Upper lobe of right lung (tissue), 1 donor: ENCODE measurements at places on chromosomes 2 and 18.

DNA sequence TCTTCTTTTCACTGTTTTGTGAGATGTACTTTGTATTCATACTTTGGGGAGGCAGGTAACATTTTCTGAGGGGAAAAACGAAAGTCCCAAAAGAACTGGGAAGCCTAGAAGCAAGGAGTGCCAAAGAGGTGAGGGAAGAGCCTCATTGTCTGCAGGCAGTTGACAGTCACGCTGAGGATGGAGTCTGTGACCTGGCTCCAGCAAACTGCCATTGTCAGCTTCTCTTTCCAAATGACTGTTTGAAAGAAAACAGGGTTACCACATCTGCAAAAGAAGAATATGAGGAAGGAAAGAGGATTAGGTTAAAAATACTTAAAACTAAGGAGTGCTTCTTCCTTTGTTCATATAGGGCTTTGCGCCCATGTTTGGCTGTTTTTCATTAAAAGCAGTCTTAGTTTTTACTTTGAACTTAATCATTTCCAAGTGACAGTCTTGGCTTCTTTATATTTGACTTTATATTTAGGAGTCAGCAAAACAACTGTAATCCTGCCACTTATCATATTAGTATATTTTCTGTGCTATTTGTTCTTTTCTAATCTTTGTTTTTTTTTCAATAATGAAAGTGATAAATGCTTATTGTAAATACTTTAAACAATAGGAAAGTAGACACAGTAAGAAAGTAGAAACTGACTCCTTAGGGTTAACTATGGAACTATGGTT, 35.0 kb downstream of the CERS6 start:
- DNase-seq: no peak
- no peak overlapping the region for H3K27ac ChIP-seq
- no peaks in the 10 kb centered on the region for H3K27me3 ChIP-seq
- peaks cover 12% of the 10 kb centered on the region for H3K4me1 ChIP-seq
- no peak overlapping the region for H3K4me3 ChIP-seq
- H3K36me3 ChIP-seq: no peaks in the 10 kb centered on the region

- no peak overlapping the region for H3K4me3 ChIP-seq
- no peak overlapping the region for H3K27ac ChIP-seq
- no peaks in the 10 kb centered on the region for H3K4me1 ChIP-seq
- DNase-seq: no peak
- no peaks in the 10 kb centered on the region for H3K27me3 ChIP-seq
Observed at GRCh38 chr18:58163004-58163590, 119.1 kb downstream of the NEDD4L start.

DNA sequence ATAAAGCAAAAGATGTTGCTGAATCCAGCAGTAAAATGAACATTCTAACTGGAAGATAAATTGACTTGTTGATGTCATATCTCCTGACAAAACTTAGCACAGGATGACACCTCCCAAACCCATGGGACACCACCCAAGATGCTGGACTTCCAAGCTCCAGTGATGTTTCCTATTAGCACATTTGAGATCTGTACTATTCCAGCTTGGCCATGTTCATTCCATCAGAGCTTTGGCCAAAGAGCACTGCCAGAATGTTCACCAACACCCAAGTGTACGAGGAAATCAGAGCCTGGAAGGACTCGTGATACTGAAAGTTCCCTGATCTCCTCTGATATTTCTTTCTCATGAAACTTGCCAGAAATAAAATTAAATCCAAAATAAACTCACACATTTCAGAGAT, 44.7 kb downstream of the PID1 start:
- H3K4me3 ChIP-seq: no peak overlapping the region
- peaks cover 6% of the 10 kb centered on the region for H3K4me1 ChIP-seq
- H3K27ac ChIP-seq: no peak overlapping the region

DNA sequence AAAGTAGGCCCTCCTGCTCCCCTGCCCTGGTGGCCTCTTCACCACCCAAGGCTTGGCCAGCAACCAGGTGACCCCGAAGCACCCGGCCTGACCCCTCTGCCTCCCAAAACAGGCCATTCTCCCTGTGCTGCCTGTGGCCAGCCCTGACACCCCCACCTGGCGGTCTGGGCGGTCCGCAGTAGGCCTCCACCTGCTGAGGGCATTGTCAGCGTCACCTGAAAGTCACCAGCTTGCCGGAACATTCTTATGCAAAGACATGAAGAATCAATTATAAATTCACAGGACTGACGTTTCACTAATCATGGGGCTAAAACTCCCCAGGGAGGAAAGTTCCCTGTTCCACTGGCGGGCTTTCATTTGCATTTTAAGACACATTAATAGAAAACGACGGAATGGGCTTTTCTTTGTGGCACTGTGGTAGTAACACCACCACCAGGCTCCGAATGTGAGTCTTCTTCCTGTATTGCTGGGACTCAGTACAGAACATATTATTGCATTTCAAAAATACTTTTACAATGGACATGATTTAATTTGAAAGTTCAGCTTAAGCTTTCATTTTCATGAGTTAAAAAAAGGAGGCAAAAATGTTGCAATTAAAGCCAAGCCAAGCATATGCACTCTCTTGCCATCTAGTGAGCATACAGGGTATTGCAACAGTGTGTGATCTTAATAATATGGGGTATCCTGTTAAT, 57.4 kb downstream of the ADI1 start:
- H3K27ac ChIP-seq: no peak overlapping the region
- no peaks in the 10 kb centered on the region for H3K27me3 ChIP-seq
- H3K4me3 ChIP-seq: no peak overlapping the region
- peaks cover 10% of the 10 kb centered on the region for H3K4me1 ChIP-seq

DNA sequence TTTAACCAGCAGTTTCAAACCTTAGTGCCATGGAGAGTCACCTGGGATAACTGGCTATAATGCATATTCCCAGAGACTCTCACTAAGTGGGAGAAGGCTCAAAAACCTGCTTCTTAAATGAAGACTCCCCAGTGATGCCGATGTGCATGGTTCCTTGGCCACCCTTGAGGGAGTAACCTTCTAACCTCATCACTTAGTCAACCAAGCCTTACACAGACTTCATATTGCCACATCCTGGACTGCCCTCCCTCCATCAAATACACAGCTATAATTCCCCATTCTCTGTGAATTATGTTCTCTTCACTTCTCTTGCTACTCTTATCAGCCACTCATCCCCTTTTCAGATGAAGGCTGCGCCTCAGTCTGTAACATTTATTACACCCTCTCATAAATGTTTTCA, 462.9 kb upstream of the RGPD4 start:
- H3K4me3 ChIP-seq: no peak overlapping the region
- H3K4me1 ChIP-seq: no peaks in the 10 kb centered on the region
- no peaks in the 10 kb centered on the region for H3K36me3 ChIP-seq
- H3K27ac ChIP-seq: no peak overlapping the region
